Muscle of leg (tissue), 16 donors: ENCODE measurements at places on chromosomes 12 and 14. TPM values are rescaled to one million over a fixed set of nuclear protein-coding genes. Genes with fewer than 3 reads are reported as not detected.

DNA sequence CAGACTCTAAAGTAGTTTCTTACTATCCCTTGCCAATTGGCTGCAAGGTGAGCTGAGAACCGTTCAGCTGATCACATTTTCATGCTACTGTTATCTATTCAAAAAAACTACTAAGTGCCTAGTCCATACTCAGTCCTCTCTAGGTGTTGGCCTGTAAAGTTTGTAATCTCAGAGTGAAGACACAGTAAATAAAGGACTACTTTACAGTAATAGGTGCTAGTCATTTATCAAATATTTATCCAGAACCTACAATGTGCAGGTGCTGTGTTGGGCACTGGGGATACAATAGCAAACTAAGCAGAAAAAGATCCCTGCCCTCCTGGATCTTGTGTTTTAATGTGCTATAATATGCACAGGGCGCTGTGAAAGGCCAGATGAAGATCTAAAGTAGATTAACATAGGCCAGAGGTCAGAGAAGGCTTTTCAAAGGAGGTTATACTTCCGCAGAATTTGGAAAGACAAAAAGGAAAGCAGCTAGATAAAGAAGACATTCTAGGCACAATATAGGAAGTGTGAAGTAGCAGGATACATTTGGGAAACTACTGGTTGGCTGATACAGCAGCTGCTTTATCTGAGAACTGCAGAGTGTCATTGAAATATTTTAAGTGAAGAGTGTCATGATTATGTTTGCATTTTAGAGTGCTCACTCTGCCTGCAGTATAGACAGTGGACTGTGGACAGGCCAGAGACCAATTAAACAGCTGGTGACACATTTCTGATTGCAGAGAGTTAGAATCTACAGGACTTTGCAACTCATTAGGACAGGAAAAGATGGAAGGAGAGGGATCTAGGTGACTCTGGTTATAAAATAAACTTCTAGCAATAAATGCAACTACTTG lies 8.0 kb upstream of the ACTR10 start:
- no peak overlapping the region for H3K4me3 ChIP-seq
- H3K27me3 ChIP-seq = no peaks in the 10 kb centered on the region
- no peak for DNase-seq
- no peaks in the 10 kb centered on the region for H3K36me3 ChIP-seq
- no peaks in the 10 kb centered on the region for H3K4me1 ChIP-seq
- H3K27ac ChIP-seq = no peak overlapping the region

- H3K4me3 ChIP-seq = no peak overlapping the region
- no peak overlapping the region for H3K27ac ChIP-seq
- H3K27me3 ChIP-seq = no peaks in the 10 kb centered on the region
- H3K36me3 ChIP-seq = no peaks in the 10 kb centered on the region
Measured at GRCh38 chr14:33218026-33218425, 279.3 kb downstream of the NPAS3 start.

DNA sequence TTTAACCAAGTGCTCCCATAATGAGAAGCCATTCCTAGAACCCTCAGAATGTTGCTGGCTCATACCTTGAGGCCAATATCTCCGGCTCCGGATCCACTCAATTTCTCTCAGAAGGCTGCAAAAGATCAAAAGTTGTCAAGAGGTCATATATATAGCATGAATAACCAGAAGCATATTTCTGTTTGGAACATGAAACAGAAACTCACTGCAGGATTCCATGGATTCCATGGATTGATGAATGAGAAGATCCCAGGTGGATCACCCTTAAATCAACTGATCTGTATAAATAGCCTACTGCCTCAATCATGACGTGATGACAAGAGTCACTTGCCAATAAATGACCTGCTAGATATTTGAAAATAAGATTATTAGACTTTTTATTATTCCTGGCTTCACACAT lies 3.3 kb upstream of the NT5DC3 start:
- H3K36me3 ChIP-seq = no peaks in the 10 kb centered on the region
- no peak overlapping the region for H3K27ac ChIP-seq
- peaks cover 3% of the 10 kb centered on the region for H3K27me3 ChIP-seq

DNA sequence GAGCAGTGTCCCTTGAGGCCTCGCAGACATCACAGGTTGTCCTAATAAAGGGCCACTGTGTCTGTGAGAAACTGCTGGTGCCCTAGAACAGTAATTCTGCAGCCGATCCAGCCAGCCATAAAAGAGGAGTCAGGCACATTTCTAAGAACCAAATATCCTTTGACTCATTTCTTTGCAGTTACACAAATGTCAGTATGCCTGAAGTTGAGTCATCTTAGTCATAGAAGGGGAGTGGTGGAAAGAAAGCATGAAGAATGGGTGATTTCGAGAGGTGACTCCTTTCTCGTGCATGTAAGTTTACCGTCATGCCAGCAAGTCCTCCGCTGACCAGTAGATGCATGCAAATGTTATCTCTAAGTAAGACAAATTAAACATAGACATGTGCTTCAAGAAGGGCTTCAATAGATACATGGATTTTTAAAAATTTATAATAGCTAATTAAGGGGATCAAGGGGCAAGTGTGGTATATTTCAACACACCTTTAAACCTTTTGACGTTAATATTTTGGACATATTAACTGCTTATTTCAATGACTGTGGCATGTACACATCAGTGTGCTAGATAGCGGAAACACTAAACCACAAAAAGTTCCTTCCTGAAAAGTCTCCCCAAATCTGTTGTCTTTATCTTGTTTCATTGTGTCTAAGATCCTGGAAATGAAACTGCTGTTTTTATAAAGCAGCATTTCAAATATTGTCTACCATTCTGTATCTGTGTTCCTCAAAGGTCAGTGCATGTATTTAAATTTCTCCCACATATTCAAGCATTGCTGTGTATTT lies 497.4 kb downstream of the NPAS3 start:
- H3K4me1 ChIP-seq = no peaks in the 10 kb centered on the region
- DNase-seq = no peak
- no peak overlapping the region for H3K27ac ChIP-seq
- no peak overlapping the region for H3K4me3 ChIP-seq
- H3K36me3 ChIP-seq = no peaks in the 10 kb centered on the region

- H3K4me1 ChIP-seq = no peaks in the 10 kb centered on the region
- no peaks in the 10 kb centered on the region for H3K27me3 ChIP-seq
Measured at GRCh38 chr12:27696864-27697564, 767 bp downstream of the REP15 start.

- no peak overlapping the region for H3K4me3 ChIP-seq
- H3K27me3 ChIP-seq = no peaks in the 10 kb centered on the region
- H3K4me1 ChIP-seq = peaks cover 5% of the 10 kb centered on the region
- H3K27ac ChIP-seq = no peak overlapping the region
- peak; percentile 65 for DNase-seq
Measured at GRCh38 chr12:15691388-15691787, 97.8 kb downstream of the EPS8 start.

DNA sequence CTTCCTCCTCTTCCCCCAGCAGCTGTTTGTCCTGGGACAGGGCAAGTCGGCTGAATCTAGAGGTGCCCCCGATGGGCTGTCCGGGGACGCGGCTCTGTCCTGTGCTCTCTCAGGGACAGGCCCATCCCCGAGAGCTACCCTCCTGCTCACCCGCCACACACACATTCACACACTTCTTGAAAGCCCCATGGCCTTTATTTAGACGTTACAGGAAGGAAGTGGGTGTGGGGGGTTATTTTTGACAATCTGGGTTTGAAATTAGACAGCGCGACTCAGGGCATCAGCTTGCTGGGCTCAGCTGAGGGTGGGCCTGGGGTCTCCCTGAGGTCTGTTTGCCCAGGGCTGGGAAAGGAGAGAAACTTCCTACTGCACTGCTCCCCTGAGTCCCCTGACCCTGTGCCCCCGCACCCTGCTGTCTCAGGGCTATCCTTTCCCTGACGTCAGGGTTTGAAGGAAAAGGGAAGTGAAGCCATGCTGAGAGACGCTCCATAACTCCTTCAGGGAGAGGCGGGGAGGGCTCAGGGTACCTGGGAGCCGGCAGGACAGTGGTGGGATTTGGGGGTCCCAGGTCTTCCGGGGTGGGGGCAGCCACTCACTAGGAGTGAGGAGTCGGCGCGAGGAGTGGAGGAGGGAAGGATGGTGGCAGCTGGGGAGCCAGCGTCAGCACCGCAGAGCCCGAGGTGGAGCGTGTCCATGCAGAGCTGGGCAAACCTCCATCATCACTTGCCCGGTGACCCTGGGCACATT lies 8.1 kb downstream of the PTPN6 start:
- H3K4me3 ChIP-seq = no peak overlapping the region
- peaks cover 4% of the 10 kb centered on the region for H3K36me3 ChIP-seq
- H3K27me3 ChIP-seq = no peaks in the 10 kb centered on the region
- H3K4me1 ChIP-seq = peaks cover 54% of the 10 kb centered on the region
- H3K27ac ChIP-seq = peak overlapping the region; percentile 81

DNA sequence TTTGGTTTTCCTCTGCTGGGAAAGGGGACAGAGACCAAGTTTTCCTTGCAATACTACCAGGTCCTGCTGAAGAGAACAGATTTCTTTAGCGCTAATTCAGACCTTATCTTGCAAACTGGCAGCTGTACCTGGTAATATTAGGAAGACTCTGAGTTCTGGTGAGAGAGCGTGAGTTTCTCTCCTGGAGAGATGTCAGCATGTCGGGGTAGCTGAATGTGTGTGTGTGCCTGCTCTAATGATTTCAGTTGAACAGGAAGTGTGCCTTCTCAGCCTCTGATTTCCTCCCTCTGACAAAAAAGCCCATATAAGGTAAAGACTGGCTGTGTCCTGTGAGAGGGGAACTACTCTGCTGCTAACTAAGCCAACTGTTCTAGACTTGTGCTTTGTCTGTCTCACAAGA lies 10.3 kb upstream of the ERP27 start:
- H3K36me3 ChIP-seq = no peaks in the 10 kb centered on the region
- H3K4me1 ChIP-seq = peaks cover 8% of the 10 kb centered on the region
- H3K27ac ChIP-seq = peak overlapping the region; percentile 71
- H3K4me3 ChIP-seq = no peak overlapping the region
- H3K27me3 ChIP-seq = no peaks in the 10 kb centered on the region
- DNase-seq = peak; percentile 90

- H3K36me3 ChIP-seq = no peaks in the 10 kb centered on the region
- no peak overlapping the region for H3K4me3 ChIP-seq
- peaks cover 12% of the 10 kb centered on the region for H3K4me1 ChIP-seq
Measured at GRCh38 chr12:69417231-69417630, 53.0 kb upstream of the FRS2 start.

GRCh38 chr12:46131732-46132469 lies 136.9 kb downstream of the SLC38A1 start:
- H3K36me3 ChIP-seq = no peaks in the 10 kb centered on the region
- no peaks in the 10 kb centered on the region for H3K27me3 ChIP-seq
- H3K4me1 ChIP-seq = no peaks in the 10 kb centered on the region
- no peak overlapping the region for H3K4me3 ChIP-seq
- DNase-seq = no peak

DNA sequence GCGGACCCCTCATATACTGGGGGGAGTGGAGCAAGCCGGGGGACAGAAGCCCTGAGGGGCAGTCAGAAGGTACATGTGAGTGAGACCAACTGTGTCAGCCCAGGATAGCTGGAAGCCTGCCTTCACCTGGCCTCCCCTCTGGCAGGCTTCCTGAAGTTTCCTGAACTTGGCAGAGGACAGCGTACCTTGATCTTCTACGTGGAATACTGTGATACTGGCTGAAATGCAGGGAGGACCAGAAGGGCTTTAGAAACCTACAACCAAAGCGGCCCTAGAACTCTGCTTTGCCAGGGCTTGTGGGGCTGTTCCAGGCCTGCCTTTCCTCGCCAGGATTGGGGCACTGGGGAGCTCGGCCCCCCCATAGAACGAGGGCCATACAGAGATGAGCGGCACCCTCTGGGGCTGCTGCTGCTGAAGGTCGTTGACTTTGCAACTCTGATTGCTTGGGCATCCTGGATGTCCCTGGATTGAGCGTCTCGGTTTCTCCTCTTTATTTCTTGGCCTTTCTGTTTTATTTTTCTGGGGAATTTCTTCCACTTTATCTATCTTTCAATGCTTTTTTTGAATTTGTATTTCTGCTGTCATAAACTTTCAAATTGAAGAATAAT lies 66.5 kb downstream of the SLC25A47 start:
- H3K27ac ChIP-seq = no peak overlapping the region
- peaks cover 29% of the 10 kb centered on the region for H3K4me1 ChIP-seq
- H3K27me3 ChIP-seq = no peaks in the 10 kb centered on the region
- H3K4me3 ChIP-seq = no peak overlapping the region

- peaks cover 11% of the 10 kb centered on the region for H3K27me3 ChIP-seq
- no peak for DNase-seq
- H3K4me1 ChIP-seq = peaks cover 9% of the 10 kb centered on the region
- H3K4me3 ChIP-seq = no peak overlapping the region
- H3K27ac ChIP-seq = no peak overlapping the region
- no peaks in the 10 kb centered on the region for H3K36me3 ChIP-seq
Measured at GRCh38 chr12:3596703-3597415, 105.9 kb downstream of the PRMT8 start.

GRCh38 chr12:113996026-113996425 lies 29.9 kb upstream of the RBM19 start:
- H3K27me3 ChIP-seq = peaks cover 16% of the 10 kb centered on the region
- no peak overlapping the region for H3K27ac ChIP-seq
- DNase-seq = no peak
- no peaks in the 10 kb centered on the region for H3K4me1 ChIP-seq
- no peak overlapping the region for H3K4me3 ChIP-seq

DNA sequence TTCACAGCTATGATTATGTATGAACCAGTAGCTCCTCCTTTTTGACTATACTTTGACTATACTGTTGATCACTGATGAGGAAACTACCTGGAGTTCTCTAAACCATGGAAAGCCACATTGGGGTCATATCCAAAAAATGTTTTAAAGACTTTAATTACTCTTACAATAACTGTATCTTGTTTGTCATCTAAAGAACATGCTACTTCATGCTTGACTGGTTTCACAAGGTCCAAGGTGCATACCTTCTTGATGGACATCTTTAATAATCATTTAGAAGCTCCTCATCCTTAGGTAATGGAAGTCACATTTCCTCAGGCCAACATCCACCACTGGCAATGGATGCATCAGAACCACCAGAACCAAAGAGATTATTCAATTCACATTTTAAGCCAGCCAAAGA lies 29.9 kb downstream of the WASHC3 start:
- H3K27me3 ChIP-seq = no peaks in the 10 kb centered on the region
- no peaks in the 10 kb centered on the region for H3K4me1 ChIP-seq
- peaks cover 5% of the 10 kb centered on the region for H3K36me3 ChIP-seq

DNA sequence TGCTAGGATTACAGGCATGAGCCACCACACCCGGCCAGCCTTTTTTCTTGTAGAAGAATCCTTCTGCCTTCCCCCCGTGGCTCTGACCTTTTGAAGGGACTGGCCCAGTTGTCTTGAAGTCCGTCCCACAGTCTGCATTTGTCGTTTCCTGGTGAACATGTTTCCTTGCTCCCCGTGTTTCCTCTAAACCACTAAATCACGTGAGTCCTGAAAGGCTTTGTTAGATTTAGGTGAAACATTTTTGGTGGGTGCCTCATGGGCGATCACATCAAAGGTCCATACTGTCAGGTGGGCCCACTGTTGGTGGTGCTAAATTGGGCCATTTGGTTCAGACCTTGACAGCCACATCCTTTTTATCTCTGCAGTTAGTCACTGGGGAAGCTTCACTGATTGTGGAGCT lies 26.3 kb downstream of the MLXIP start:
- H3K27me3 ChIP-seq = no peaks in the 10 kb centered on the region
- no peak for DNase-seq
- H3K4me3 ChIP-seq = no peak overlapping the region
- no peaks in the 10 kb centered on the region for H3K36me3 ChIP-seq
- no peak overlapping the region for H3K27ac ChIP-seq

GRCh38 chr14:64728106-64728505 lies 23.9 kb downstream of the PLEKHG3 start:
- H3K27ac ChIP-seq = no peak overlapping the region
- H3K4me1 ChIP-seq = peaks cover 21% of the 10 kb centered on the region
- peaks cover 46% of the 10 kb centered on the region for H3K36me3 ChIP-seq
- no peak for DNase-seq

SLC7A8 gene
- polyA plus RNA-seq = 4.6 TPM

KRT74 gene
- not detected for polyA plus RNA-seq

CLEC2A gene
- polyA plus RNA-seq = not detected

SLC24A4 gene
- polyA plus RNA-seq = 1.8 TPM

TAS2R9 gene
- polyA plus RNA-seq = not detected

BHLHE41 gene
- 1.3 TPM for polyA plus RNA-seq

PTPRQ gene
- 0.60 TPM for polyA plus RNA-seq

NRXN3 gene
- 1.6 TPM for polyA plus RNA-seq

CD163L1 gene
- polyA plus RNA-seq = 11.5 TPM

SART3 gene
- polyA plus RNA-seq = 36.4 TPM

OR6C75 gene
- not detected for polyA plus RNA-seq
